ENCODE measurements at places on chromosomes 3 and 15.

DNA sequence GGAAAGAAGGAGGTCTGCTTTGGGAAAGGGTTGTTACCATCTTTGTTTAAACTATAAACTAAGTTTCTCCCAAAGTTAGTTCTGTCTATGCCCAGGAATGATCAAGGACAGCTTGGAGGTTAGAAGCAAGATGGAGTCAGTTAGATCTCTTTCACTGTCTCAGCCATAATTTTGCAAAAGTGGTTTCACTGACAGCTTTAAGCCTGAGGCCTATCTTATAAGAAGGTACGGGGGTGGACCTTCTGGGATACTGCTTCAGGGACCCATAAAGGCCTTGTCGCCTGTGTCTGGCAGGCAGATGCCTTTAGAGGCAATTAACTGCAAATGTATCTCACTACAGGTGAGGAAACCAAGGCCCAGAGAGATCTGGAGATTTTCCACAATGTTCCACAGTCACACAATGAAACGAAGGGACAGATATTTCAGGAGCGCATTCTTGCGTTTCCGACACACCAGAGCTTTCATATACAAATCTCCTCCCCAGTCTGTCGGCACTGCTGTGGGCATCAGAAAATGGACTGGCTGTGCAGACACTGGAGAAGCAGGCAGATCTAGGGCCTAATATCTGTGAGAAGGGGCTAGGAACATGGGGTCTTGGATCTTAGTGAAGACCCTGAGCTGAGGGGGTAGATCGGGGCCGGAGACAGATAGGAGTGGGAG, 169.5 kb upstream of the SMAD3 start:
- no peak for DNase-seq

DNA sequence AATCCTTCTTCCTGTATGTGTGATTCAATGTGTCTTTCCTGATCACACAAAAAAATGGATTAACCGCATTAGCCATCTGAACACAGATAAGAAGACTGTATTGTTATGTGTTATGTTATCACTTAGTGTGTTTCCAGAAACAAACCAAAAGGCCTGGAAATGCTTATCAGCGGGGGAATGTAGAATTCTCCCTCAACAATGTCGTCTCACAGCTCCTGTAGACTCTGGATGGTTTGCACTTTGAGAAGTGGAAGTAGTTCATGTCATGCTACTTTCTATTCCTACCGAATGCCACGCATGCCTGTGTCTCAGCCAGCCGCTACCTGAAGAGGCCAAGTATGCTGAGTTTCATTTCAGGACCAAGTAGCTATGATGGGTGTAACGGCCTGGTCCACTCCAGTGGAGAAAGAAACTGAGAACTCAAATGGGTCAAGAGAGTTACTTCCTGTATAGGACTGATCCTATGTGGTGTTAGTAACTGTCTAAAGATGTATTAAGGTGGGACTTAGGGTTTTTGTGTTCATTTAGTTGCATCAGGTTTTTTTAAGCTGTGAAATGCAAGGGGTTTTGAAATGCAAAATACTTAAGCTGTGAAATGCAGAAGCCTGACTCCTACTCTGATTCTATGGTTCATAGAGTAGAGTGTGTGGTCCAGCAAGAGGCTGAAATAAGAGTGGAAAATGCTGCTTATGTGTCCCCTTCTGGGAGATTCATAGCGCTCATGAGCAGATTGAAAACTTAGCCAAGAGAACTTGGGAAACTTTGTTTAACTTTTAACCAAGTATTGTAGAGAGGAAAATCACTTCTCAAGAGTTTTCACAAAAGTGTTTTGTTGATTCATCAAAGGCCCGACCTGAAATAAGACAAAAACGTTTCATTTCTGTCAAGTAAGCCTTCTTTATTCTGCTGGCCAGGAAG, 118.5 kb upstream of the LMOD3 start:
- no peak for DNase-seq

- no peak for DNase-seq
Observed at GRCh38 chr3:111851511-111851954, 7.5 kb upstream of the PHLDB2 start.

GRCh38 chr15:43347114-43347513, 16.7 kb upstream of the LCMT2 start:
- DNase-seq = no peak

DNA sequence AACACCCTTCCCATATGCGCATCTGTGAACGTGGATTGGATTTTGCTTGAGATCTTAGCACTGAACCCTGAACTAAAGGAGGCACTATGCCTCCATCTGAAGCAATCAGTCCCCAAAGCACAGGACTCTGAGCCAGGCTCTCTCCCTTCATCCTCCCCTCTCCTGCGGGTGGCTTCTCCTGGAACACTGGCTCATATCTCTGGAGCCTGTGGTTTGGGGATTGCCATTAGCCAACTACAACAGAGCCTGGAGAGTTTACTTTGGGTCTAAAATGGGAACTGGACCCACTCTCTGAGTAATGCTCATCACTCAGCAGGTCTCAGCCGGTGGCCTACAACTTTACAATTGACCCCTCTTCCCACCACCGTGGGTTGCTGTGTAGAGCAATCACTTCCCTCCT, 190.8 kb upstream of the HES1 start:
- DNase-seq = no peak

GRCh38 chr3:78858910-78859309, 908.9 kb downstream of the ROBO1 start:
- DNase-seq = no peak

GRCh38 chr3:53705024-53705745, 141.0 kb downstream of the CHDH start:
- DNase-seq = no peak

DNA sequence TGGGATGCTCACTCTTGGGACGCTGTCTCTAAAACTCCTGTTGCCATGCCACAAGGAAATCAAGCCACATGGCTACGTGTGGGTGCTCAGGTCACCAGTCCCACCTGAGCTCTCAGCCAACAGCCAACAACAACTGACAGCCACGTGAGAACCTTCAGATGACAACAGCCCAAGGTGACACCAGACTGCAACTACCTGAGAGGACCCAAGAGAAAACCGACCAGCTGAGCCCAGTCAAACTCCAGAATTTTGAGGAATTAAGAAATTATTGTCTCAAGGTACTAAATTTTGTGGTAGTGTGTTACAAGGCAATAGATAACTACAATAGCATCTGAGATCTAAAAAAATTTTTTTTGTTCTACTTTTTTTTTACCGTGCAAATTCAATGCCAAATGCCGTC, 75.2 kb downstream of the ITGA11 start:
- no peak for DNase-seq

- DNase-seq = no peak
Observed at GRCh38 chr3:30753766-30754165, 140.7 kb downstream of the GADL1 start.

GRCh38 chr3:29871087-29871486, 590.2 kb downstream of the RBMS3 start:
- no peak for DNase-seq

GRCh38 chr3:86180696-86181095, 810.3 kb downstream of the VGLL3 start:
- no peak for DNase-seq

DNA sequence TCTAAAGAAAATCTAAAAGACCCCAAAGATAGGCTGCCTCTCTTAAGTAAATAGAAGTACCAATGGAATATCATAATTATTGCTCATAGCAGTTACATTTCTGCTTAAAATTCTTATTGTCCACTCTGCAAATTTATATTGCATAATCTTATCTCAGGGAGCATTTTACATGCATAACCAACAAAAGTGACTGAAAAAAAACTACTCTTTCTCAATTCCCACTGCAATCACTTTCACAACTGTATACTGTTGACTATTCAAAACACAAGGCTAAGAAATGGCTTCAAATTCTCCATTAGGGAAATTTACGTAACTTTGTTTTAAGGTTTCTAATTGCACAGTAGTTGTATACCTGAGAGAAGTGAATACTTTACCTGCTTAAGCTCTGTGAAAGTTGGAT, 56.3 kb downstream of the HMG20A start:
- peak; percentile 15 for DNase-seq

DNA sequence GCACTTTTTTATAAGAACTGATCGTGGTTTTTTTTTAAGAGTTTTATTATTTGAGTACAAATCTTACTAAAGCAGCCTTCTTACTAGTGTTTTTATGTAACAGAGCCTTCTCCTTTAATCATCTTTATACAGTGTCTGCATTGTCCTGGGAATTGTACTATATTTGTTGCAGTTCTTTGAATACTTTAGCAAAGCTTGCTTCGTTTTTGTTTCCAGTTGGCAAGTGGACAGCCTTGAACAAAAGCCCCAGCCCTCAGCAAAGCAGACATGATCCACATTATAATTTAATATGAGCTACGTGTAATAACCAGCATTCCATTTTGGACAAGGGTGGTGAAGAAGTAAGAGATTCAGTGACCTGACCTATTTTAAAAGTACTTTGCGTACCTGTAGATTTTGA, 112.2 kb upstream of the FLNB start:
- DNase-seq = no peak
